Activated naive CD4-positive, alpha-beta T cell treated with anti-CD3 and anti-CD28 coated beads, Interleukin-2, amount 50 U/mL, for 72 hours (primary cell): ENCODE measurements at places on chromosomes 7 and 10. TPM values are rescaled to one million over a fixed set of nuclear protein-coding genes. Genes with fewer than 3 reads are reported as not detected.

The FAM221A gene
- 8.8 TPM for total RNA-seq

GRCh38 chr10:86712317-86712707, 44.0 kb downstream of the LDB3 start:
- DNase-seq, result no peak

GRCh38 chr10:69421611-69422308, 5.0 kb upstream of the TACR2 start:
- no peak for DNase-seq

DNA sequence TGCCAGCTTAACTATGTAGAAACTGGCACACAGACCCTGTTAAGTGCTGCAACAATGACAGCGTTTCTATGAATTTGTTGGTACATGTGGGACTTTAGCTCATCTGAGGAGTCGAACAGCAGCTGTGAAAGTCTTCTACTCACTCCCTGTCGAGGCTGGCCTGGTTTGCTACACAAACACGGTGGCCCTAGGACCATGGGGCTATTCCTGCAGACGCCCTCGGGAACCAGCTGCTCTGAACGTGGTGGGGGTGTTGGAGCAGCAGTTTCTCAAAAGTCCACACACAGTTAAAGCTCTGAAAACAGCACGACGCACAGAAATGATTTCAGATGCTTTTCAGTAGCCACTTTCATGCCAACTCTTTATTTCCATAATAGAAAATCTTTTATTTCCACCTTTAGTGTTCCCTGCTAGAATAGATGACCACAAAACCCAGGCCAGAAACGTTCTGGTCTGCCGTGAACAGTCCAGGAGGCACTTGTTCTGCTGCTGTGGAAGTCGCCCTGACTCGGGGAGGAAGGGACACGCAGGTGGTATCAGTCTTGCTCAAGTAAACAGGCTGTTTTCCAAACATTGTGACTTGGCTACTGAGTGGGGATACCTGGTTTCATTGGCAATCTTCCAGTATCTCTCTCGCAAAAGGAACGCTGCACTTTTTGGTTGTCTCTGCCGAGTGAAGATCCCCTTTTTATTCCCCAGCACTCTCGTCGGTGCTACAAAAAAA, 21.5 kb downstream of the GUSB start:
- DNase-seq, result no peak

GRCh38 chr7:140176122-140176701, 571 bp downstream of the KDM7A start:
- no peak for DNase-seq

DNA sequence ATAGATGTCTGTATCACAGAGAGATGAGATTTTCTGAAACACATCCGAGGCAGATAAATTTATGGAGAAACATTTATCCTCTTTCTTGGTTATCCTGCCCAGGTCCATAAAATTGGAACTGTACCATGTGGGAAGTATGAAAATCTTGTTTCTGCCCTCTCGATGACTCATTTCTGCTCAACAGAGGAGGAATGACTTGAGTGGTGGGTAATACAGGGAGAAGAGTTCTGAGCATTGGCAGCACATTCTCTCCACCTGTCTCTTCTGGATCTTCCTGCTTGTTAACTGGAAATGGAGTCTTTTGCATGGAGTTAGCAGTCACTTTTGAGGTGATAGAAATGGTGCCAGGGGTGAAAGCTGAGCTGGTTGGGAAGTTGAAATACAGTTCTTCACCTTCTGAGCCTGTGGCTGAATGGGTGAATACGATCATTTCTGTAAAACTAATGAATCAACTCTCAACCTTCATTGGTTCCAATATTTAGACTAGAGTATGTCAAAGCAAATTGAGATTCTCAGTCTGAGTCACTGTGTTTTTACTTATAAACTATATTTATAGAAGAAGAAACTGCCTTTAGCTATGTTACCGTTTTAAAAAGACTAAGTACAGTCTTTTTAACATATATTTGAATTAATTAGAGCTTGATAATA, 945.5 kb downstream of the SORCS3 start:
- DNase-seq, result no peak

GRCh38 chr7:74604326-74605020, 53.0 kb upstream of the GTF2I start:
- no peak for DNase-seq

The GARIN1A gene
- total RNA-seq, result 1.1 TPM

The TAS2R41 gene
- not detected for total RNA-seq

The FAM25A gene
- not detected for total RNA-seq

The HOXA2 gene
- not detected for total RNA-seq

DNA sequence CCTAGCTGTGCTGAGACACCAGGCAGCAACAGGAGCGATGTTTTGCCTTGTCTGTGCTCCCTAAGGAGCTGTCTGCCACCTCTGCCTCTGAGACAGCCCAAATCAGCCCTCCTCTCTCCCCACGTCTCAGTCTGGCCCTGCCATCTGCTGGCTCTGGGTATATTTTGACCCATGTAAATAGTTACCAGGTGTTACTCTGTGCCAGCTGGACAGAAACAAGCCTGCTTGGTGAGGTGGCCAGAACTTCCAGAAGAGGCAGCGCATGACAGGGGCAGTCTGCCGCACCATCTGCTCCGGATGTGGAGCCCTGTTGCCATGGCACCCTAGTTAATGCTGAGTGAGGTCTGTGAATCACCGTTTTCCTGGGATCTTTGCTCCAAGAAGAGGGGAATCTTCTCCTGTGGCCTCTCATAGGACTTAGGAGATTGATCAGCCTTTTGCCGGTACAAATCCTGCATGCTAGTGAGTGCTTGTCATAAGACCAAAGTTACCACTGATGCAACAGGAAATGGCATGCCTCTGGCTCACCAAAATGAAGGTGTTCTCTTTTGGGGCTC, 31.8 kb downstream of the GSTO2 start:
- no peak for DNase-seq

The ATP6V0A4 gene
- not detected for total RNA-seq

- peak; percentile 14 for DNase-seq
These were observed 60.6 kb upstream of the AKR1C1 start for GRCh38 chr10:4902571-4903011.

- DNase-seq, result no peak
These were observed 90.8 kb downstream of the SFMBT2 start for GRCh38 chr10:7320072-7320471.

DNA sequence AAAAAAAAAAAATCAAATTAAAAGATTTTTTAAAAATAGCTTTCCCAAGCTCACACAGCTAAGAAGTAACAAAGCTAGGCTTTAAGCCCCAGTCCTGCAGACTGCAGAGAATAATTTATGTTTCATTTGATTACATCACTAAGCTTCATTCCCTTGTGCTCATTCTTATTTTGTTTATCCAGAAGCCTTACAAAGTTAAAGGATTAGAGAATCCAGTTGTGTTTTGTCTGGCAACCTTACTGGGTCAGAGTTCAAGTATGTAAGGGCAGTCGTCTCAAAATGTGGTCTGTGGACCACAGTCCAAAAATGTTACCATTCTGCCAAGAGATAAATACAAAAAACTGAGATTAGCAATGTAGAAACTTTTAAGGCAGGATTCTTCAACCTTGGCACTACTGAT, 32.1 kb upstream of the EZH2 start:
- DNase-seq, result no peak

DNA sequence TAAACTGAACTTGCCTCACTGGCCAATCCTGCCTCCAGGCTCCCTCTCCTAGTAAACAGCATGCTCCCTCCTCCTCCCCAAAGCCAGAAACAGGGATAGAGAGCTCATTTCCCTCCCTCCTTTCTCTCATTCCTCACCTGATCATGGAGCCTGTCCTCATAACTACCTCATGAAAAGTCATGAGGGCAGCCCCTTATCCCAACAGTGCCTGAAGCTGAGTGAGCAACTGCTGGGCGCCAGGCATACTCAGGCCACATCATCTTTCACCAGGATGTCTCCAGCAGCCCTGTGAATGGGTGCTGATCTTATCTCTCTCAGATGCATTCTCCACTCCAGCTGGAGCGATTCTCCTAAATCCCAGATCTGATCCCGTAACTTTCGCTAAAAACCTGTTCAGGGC, 307.2 kb downstream of the PRPF18 start:
- no peak for DNase-seq

The PAX4 gene
- total RNA-seq, result not detected

DNA sequence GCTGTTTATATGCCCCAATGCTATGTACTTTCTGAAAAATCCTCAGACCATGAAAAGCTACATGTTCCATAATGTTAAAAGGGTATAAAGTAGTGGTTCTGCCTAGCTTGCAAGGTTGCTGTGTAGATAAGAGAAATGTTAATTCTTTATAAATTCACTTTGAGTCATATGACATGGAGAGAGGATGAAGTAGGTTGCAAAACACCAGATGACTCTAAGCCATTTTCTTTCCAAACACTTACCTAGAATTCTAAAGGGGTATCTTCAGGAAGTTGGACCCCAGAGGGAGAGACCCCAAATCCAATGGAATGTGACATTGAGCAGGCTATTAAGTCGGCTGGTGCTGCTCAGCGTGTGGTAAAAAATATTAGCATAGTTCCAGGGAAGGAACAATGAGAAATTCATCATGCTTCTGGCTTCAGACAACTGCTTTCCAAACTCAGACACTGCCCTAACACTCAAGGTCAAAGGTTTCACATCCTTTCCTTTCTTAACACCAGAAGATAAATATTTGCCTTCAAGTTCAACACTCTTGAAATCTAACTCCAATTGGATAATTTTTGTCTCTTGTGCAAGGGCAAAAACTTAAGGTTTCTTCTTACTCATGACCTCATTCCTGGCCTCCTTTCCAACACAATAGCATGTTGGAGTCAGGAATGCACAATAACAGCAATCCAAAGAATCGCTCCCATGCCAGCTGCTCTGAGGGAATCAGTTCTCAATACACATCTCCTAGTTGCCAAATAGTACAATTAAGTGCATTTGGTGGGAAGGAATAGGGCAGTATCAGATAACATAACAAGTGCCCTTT, 100.7 kb upstream of the AFAP1L2 start:
- DNase-seq, result no peak

The AKR1C2 gene
- total RNA-seq, result not detected

DNA sequence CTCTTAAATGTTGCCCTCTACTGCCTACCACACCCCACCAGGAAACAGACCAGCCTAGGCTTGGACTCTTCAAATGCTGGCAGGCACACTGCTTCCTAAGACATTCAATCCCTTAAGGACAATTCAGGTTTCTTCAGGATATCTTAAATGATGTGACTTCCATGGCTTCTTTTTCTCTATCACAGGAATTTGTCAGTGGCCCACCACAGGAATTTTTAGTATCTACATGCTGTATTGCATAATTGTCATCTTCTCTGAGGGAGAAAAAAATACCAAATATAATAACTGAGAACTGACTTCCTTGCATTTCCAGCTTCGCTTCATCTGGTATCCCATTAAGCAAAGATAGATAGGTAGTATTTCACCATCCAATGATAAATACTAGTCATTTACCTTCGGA, 129.3 kb downstream of the WNT2 start:
- DNase-seq, result no peak

The IFIT1B gene
- total RNA-seq, result not detected

The MSS51 gene
- 2.3 TPM for total RNA-seq

The RNF148 gene
- not detected for total RNA-seq

The DNTT gene
- total RNA-seq, result not detected

GRCh38 chr7:128069373-128070364, 38.4 kb upstream of the LRRC4 start:
- no peak for DNase-seq

The ADO gene
- 17.1 TPM for total RNA-seq

DNA sequence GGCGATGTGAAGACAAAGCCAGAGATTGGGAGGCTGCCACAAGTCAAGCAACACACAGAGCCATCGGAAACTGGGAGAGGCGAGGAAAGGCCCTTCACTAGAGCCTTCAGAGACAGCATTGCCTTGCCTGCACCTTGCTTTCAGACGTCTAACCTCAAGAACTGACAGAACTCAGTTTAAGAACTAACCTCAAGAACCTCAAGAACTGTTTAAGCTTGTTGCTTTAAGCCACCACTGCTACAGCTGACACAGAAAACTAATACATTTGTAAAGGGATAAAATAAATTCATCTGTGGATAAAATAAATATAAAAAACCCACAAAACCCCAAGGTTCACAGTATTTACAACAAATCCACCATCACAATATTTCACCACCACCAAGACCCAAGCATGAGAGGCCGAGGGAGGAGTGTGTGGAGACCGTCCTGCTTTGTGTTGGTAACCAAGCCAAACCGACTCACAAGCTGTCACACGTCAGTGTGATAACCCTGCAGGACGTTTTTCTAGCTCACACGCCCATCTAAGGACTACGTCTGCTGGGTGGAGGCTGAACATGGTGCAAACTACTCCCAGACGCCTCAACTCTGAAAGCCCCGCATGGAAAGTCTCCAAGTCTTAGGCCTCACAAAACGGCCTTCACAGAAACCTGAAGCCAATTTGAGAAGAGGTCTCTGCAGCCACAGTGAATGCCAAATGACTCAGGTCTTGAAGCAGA, 116.8 kb downstream of the ABLIM1 start:
- DNase-seq, result peak; percentile 69

GRCh38 chr7:44565097-44565794, 8.5 kb downstream of the DDX56 start:
- peak; percentile 74 for DNase-seq

GRCh38 chr10:122492006-122492405, 30.7 kb downstream of the HTRA1 start:
- DNase-seq, result no peak

The ATOH7 gene
- total RNA-seq, result not detected

- DNase-seq, result no peak
These were observed 52.6 kb downstream of the ANK3 start for GRCh38 chr10:60336901-60337630.

- DNase-seq, result no peak
These were observed 51.0 kb downstream of the ZNF777 start for GRCh38 chr7:149409895-149410294.

The SPDYE9 gene
- not detected for total RNA-seq
